HuH-7.5 (cell line): ENCODE measurements at places on chromosomes 4 and X.

DNA sequence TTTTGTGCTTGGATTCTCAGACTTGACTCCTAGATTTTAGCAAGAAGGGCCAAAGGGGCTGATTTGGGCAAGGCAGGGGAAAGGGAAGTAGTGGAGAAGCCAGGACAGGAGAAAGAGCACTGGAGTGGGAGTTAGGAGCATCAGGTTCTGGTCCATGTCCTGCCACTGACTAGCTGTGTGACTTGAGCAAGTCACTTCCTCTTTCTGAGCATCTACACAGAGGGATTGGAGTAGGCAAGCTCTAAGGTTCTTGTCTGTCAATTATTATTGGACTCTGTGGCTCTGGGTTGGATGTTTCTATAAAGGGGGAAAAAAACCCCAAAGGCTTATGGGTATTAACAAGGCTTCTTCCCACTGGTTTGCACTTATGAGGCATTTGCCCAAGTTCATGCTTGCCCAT, 24.4 kb downstream of the PLAC1 start:
- no peak for DNase-seq

DNA sequence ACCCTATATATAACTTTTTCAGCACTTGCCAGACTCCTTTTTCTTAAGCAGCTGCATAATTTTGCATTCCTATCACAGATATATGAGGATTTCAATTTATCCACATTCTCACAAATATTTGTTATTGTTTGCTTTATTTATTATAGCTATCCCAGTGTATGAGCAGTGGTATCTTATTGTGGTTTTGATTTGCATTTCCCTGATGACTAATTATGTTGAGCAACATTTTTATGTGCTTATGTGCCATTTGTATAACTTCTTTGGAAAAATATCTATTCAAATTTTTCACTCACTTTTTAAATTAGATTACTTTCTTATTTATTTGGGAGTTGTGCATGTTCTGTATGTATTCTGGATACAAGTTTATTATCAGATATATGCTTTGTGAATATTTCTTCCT, 361.9 kb downstream of the KCTD8 start:
- no peak for DNase-seq

GRCh38 chr4:121952290-121952689, 430 bp upstream of the TRPC3 start:
- DNase-seq = no peak

- DNase-seq = no peak
These were observed 394.7 kb upstream of the CPEB2 start for GRCh38 chr4:14607578-14607977.

GRCh38 chrX:39730662-39731329, 367.0 kb downstream of the BCOR start:
- DNase-seq = peak; percentile 43

DNA sequence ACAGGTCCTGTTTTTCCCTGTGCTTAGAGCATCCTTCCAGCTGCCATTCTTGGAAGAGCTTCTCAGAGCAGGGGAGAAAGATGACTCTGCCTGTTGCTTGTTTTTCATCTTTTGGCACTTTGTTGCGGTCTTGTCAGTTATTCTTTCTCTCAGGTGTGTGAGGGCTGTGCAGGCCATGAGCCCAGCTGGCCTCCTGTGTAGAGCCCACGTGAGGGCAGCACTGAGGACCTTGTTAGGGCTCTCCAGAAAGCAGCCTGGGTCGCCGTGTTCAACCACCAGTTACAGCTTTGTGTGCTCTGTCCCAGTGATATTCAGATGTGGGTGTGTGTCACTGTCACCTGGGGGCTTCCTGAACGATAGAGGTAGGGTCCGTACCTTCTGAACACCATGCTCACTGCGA, 52.8 kb downstream of the NOP14 start:
- no peak for DNase-seq

- no peak for DNase-seq
These were observed 43.0 kb upstream of the PDLIM5 start for GRCh38 chr4:94408549-94409374.

DNA sequence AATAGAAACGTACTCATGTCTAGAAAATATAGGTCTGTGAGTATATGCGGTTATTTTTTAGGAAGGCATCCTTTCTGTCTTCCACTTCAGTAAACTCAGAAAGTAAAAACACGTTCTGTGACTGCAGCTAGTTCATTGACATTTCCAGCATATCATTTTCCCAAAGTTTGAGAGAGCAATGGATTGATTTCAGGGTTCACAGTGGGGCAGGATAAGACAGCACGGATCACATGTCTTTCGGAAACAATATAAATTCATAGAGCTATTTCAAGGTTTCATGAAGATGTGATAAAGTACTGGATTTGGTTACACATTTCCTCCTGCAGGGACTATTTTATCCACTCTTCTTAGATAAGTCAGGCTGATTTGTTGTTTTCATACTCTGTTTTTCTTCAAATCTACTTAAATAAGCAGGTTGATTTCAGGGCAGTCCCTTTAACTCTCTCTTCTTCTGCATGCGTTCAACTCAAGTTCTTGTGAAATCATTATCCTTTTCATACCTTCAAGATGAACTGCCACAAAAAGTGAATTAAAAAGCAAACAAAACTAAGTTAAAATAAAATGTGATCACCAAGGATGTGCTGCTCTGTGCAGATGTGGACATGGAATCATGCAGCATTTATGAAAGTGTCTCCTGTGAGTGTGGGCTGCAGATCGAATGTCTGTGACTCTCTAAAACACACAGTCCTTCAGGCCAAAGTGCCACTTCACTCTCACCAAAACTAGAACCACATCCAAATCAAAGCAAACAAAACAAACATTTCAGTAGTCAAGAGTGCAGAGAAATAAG, 187.7 kb downstream of the UNC5C start:
- no peak for DNase-seq

- DNase-seq = no peak
These were observed 41.5 kb downstream of the DTHD1 start for GRCh38 chr4:36322921-36323354.

- no peak for DNase-seq
These were observed 316.3 kb downstream of the TMA16 start for GRCh38 chr4:163810755-163811154.

DNA sequence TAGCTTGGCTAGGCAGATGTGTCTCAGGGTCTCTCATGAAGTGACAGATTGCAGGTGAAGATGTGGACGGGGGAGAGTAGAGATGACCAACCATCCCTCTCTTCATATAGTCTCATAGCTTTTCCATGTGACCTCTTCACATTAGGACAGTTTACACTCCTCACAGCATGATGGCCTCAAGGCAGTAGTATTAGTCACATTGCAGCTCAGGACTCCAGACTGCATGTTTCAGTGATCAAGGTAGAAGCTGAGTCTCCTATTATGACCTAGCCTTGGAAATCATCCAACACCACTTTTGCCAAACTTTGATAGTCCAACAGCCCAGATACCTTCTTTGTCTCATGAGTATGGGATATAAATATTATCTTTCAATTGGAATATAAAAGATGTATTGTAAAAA, 147.7 kb downstream of the GASK1B start:
- no peak for DNase-seq

DNA sequence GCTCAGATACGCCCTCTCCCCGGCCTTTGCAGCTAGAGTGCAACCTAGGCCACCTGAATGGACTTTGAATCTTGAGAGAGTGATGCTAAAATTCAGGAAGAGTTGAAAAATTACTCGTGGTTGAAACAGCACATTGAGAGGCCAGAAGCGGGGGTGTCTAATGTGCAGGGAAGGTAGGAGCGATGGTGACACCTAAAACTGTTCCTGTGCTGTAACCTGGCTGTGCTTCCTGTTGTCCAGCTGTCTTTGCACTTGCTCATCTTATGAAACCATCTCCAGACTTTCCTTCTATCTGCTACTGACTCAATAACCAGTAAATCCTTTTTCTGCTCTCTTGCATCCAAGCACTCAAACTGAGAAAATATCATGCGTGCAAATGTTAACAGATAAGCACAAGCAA, 106.4 kb upstream of the RPS6KA3 start:
- DNase-seq = no peak

- DNase-seq = no peak
These were observed 86.0 kb upstream of the GIMD1 start for GRCh38 chr4:106454581-106454980.

GRCh38 chrX:42459735-42460134, 318.2 kb downstream of the PPP1R2C start:
- DNase-seq = no peak

DNA sequence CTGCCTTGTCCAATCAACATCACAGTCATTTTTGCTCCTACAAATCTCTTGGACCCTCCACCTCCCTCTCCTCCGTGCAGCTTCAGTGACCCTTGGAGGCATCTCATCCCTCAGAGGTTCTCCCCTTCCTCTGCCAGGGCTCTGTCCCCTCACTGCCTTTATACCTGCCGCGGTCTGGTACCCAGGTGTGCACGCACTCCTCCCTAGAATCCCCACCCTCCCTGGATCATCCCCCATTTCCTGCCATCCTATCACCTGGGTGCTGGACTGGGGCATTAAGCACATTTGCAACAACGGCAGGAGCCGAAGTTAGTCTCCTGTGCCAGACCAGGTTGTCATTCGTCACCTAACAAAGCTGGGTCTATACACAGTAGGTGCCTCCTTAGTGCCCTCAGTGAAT, 10.1 kb downstream of the TMEM271 start:
- DNase-seq = no peak

DNA sequence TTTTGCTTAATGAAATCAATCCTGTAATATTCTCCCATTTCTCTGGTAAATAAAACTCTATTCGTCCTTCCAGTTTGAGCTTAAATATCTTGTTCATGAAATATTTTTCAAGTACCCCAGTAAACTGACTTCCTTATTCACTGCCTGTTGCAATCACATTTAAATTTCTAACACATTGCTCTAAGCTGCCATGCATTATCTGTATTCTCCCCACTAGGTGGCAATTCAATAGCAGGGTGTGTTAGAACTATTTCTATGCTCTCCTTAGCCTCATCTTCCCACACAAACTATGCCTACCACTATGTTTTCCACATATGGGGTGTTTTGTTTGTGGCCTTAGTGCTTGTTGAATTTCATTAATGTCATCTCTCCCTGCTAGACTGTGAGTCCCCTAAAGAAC, 377.1 kb upstream of the HS3ST1 start:
- DNase-seq = no peak

DNA sequence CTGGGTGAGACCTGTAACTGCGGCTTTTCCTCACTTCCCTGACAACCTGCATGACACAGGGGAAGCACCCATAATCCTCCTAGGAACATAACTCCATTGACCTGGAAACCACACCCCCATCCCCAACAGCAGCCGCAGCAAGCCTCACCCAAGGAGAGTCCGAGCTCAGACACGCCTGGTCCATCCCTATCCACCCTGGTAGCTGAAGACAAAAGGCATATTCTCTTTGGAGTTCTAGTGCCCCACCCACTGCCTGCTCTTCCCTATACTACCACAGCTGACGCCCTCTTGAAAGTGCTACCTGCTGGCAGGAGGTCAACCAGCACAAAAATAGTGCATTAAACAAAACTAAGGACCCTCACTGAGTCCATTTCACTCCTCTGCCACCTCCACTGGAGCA, 1080.9 kb upstream of the IGFBP7 start:
- DNase-seq = no peak

GRCh38 chr4:70759627-70760026, 37.9 kb downstream of the RUFY3 start:
- DNase-seq = no peak

DNA sequence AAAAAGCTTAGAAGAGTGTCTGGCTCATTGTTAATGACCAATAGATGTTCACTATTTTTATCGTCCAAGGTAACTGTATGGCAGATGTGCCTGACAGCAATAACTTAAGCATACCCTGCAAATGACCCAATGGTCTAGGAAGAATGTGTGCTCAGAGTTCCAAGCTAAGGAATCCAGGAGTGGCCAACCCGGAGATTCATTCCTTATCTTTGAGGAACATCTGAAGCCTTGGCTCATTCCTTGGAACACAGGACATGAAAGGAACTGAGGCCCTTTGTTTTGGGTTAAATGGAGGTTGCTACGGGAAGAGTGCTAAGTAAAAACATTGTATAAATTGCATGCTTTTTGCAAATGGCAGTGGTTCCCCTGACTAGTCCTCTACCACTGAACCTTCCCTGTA, 38.9 kb upstream of the EFNB1 start:
- no peak for DNase-seq

DNA sequence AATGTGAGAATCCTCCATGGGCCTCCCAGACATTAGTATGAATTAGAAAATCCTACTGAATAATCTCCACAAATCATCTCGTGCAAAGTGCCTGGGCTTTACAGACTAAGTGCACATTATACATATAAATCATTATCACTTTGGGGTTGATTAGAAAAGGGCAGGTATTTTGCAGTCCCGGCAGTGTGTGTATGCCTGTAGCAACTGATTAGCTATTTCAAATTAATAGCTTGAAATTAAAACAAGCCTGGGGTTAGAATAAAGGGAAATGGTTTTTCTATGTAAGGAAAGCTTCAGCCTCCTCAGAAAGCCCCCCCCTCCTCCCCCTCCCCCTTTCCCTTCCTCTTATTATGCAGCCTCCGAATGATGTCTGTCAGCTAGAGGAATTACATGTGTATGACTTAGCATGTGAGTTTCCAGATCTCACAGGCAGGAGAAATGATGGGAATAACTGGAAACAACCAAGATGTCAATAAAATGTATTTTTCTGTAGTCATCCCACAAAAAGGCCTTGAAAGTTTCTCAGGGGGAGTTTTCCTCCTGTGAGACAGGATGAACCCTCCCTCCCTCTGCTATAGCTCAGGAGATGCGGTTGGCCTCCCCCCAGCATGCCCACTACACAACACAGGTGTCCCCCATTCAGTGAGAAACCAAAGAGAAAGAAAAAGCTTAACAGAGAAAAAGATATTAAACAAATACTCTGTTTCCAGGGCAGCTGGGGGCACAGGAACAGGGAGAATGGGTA, 41.2 kb upstream of the RASGEF1B start:
- DNase-seq = no peak

- no peak for DNase-seq
These were observed 40.5 kb upstream of the GPR78 start for GRCh38 chr4:8539661-8540060.

GRCh38 chrX:125101971-125102755, 217.5 kb upstream of the TEX13C start:
- DNase-seq = no peak

- no peak for DNase-seq
These were observed 5.5 kb upstream of the NSUN7 start for GRCh38 chr4:40744218-40744617.

DNA sequence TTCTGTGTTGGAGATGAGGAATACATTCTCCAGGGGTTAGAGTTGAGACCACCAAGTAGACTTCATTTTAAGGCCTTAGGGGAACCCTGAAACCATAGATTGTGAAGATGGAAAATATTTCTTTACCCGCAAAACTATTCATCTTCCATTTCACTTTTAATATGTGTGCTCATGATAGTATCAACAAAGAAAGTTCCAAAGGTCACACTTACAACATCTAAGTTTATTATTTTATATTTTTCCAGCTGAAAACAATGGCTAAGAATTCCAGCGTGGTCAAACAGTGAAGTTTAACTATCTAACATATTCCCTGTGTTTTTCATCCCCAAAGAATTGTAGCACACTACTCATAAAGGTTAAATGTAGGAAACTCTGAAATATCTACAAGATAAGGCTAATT, 214.5 kb upstream of the GIMD1 start:
- DNase-seq = no peak

DNA sequence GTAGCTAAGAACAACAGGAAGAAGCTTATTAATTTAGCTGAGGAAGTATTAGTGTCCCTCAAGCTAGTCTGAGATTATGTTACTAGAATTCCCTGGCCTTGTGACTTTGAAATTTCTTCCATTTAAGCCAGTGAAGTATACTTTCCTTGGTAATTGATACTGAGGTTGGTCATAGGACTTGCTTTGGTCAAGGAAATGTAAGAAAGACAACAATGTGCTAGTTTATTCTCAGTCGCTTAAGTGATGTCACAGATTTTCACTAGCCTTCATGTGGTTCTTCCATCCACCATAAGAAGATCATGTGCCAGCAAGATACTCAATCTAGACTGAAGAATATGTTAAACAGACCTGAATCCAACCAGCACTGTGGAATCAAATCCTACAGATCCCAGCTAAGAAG, 1140.1 kb downstream of the TECRL start:
- DNase-seq = no peak
